Epithelial cell of proximal tubule (primary cell): ENCODE measurements at places on chromosomes 3 and 15. TPM values are rescaled to one million over a fixed set of nuclear protein-coding genes. Genes with fewer than 3 reads are reported as not detected.

DNA sequence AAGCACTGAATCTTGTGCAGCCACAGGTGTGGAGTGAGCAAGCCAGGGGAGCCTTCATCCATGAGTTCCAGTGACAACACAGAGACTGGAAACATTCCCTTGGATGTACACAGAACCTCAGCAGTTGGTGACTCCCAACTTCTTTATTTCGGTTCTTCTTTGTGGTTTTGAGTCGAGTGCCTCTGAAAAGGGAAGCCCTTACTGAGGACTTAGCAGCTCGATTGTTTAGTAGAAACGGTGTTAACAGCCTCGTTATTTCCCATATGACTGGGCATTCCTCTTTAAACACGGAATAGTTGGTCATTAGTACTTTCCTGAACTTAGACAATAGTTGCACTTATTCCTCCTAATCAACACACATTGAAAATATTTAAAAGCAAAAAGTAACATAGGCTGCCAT, 7.7 kb downstream of the SLCO3A1 start:
- no peak for DNase-seq

- no peak for DNase-seq
Observed at GRCh38 chr3:165256554-165257065, 60.4 kb upstream of the SLITRK3 start.

FRMD4B gene
- 8.5 and 21.7 TPM in 2 replicates for total RNA-seq

NBEAL2 gene
- total RNA-seq = 40.7 and 79.7 TPM in 2 replicates

GRCh38 chr3:189833266-189833665, 202.1 kb downstream of the TP63 start:
- no peak for DNase-seq

- no peak for DNase-seq
Observed at GRCh38 chr3:23108451-23109057, 94.6 kb upstream of the UBE2E2 start.

- no peak for DNase-seq
Observed at GRCh38 chr15:77347197-77347596, 72.7 kb downstream of the PEAK1 start.

- DNase-seq = no peak
Observed at GRCh38 chr3:61682671-61683548, 121.5 kb downstream of the PTPRG start.

GRCh38 chr3:136249593-136249992, 547 bp upstream of the PCCB start:
- no peak for DNase-seq

ARL14 gene
- 0.87 TPM in 1 of 2 replicates, not detected in the other for total RNA-seq

ST3GAL6 gene
- 1.8 and 3.9 TPM in 2 replicates for total RNA-seq

GRCh38 chr3:108554913-108555571, 34.2 kb downstream of the CIP2A start:
- peak; percentile 38 for DNase-seq

DNA sequence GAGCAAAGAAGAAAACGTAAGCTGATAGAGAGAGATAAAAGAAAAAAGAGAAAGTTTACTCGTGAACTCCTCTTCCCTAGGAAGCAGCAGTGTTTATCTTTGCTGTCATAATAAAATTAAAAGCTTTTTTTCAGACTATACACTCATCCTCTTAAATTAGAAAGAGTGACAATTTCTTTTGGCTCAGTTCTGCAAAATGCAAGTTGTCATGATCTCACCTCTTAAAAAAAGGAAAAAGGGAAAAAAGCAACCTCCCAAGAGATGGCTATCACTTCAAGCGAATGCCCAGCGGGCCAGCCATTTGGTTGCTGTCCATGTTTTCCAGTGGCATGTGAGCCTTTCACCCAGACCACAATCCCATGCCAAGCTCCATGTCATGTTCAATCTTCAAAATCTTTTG, 7.0 kb upstream of the THBS1 start:
- DNase-seq = no peak

- DNase-seq = no peak
Observed at GRCh38 chr3:17579289-17580031, 163.0 kb downstream of the TBC1D5 start.
